ENCODE measurements at places on chromosomes 6 and 20.

- no peak for DNase-seq
These were observed 1.6 kb downstream of the PRDM13 start for GRCh38 chr6:99608059-99608885.

GRCh38 chr20:36792422-36792821 lies 18.9 kb upstream of the DSN1 start:
- DNase-seq, result peak; percentile 92

GRCh38 chr6:148379966-148380713 lies 37.5 kb downstream of the SASH1 start:
- DNase-seq, result peak; percentile 33

DNA sequence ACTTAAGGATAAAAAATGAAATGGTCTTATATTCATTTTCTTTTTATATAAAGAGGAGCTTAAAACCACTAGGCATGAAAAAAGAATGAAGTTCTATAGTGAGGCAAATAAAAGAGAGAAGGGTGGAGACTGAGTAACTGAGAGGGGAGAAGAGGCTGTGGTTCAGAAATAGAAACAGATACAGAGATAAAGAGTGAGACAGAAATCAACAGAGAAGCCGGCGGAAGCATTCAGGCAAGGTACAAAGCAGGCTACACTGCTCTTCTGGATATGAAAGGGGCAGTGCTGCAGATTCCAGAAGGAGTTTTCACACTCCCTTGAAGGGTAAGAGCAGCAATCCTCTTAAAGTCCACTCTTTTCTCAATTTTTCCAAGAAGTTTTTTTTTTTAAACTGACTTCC lies 29.9 kb downstream of the NFATC2 start:
- DNase-seq, result no peak

DNA sequence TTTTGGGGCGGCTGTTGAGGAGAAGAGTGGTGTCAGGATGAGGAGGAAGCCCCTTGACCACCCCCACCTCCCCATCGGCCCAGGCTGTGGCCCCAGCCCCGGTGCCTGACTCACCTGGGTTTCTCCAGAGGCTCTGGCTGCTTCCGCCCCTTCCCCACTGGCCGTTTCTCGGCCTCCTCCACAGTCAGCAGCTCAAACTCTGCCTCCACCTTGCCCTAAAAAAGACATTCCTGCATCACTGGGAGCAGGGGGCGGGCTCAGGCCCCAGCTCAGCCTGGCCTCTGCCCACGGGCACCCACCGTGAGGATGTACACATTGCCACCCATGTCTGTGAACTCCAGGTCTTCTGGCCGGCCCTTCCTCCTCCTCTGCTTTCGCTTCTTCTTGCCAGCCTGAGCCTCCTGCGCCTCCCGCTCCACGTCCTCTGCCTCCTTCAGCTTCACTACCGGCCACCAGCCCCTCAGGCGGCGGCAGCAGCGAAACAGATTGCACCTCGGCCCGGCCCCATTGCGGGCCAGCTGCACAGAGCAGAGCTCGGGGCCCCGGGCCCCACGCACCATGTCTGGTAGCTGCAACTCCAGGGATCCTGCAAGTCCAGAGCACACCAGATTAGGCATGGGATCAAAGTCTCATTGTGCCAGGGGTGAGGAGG lies 17.3 kb downstream of the ERGIC3 start:
- no peak for DNase-seq

- no peak for DNase-seq
These were observed 1080.7 kb upstream of the MAP3K7 start for GRCh38 chr6:91667596-91667995.

DNA sequence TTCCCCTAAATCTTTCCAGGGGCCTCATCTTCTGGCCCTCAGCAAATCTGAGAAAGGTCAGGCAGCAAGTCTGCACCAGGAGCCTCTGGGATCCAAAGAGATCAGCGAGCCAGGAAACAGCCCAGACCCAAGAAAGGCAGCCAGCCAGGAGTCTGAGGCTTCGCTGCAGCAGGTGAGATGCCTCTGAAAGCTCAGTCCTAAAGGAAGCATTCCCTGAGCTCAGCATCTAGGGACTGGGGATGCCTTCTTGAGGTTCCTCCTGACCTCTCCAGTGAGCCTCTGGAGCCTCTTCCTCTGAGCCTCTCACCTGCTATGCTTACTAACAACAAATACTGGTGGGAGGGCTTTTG lies 118.8 kb upstream of the MAFB start:
- no peak for DNase-seq

DNA sequence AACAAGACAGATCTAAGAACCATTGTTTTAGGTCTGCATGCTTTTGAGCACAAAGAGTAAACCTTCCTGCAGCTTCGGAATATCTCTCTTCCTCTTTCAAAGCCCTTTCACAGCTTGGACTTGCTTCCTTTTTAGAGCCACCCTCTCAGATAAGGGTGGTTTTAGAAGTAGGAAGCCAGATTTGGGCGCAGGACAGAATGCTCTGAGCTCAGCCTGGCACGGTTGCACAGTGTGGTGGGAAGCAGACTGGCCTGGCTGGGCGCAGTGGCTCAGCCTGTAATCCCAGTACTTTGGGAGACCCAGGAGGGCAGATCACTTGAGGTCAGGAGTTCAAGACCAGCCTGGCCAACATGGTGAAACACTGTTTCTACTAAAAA lies 35.6 kb upstream of the PNRC1 start:
- DNase-seq, result no peak

- no peak for DNase-seq
These were observed 5.2 kb upstream of the NRSN2 start for GRCh38 chr20:341682-342081.

DNA sequence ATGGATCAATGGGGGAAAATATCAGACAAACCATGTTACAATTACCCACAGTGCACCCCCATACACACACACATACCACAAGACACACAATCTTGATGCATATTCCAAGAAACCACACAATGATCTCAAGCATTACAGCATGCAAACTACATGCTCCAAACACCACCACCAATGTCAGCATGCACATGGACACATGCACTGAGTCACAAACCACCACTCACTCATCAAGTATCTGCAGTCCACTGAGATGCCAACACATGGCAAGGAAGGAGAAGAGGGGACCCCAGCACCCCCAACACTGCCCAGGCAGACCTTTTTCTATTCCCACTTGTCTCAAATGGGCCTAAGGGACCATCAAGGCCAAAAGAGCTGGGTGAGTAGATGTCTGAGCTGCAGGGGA lies 91.6 kb downstream of the PREX1 start:
- DNase-seq, result no peak

GRCh38 chr6:133083248-133083967 lies 157.7 kb upstream of the EYA4 start:
- no peak for DNase-seq

- no peak for DNase-seq
These were observed 187.8 kb upstream of the PHACTR1 start for GRCh38 chr6:12528581-12529363.

DNA sequence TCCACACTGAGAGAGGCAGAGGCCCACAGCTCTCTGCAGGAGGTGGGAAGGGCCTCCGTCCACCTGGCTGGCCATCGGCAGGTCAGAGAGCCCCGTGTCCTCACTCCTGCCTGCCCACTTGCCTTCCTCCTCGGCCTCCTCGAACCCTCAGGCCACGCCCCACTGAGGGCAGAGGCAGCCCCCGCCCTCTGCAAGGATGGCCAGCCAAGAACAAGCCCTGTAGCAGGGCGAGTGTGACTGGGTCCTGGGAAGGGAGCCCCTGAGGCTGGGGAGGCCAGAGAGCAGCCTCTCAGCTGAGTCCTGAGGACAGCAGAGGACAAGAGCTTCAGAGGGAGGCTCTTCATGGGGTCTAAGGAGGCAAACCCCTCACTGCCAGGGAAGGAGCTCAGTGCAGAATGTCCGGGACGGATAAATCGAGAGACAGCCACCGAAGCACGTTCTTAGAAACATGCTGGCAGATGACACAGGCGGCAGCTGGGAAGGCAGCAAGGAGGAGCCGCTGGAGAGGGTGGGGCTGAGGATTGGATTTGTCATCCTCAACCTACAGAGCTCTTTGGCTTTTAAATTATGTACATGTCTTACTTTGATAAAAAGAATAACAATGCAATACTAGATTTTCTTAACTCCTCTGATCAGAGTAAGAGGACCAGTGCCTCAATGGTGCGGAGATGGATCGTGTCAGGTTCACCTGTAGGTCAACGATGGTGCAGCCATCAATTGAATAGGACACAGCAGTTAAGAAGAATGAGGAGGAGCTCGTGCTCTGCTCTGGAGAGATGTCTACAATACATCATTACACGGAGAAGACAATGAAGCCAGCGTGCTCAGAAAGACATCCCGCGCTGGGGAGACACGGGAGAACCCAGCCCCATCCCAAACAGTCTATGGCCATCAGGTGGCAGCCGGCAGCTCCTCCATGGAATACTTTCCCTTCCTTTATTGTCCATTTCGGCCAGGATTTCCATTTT lies 53.0 kb downstream of the GNAS-AS1 start:
- no peak for DNase-seq

GRCh38 chr6:158654960-158655489 lies 5.2 kb downstream of the SYTL3 start:
- DNase-seq, result no peak

DNA sequence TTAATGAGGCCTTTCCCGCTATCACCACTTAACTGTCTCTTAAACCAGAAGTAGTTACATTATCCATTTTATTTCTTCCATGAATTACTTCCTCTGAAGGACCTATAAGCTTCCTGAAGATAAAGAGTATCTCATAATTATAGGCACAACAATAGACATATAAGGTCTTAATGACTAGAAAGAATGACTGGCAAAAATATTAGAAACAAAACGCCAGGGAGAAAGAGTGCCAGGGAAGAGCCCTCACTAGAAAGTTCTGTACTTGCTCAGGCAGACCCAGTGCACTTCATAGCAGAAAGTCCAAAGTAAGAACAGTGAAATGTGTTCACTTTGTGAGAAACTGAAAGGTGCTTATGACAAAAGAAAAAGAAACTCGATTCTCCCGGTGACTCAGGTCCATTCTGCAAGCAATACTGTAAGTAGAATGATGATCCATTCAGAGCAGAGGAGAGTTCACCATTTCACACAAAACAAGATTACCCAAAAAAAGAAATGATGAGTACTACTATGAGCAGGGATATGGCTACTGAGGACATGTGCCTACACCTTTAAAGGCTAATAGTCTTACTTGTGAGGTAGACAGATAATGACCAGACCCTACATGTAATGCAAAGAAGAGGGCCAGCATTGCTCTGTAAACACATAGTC lies 5.5 kb downstream of the ZNF334 start:
- DNase-seq, result no peak

DNA sequence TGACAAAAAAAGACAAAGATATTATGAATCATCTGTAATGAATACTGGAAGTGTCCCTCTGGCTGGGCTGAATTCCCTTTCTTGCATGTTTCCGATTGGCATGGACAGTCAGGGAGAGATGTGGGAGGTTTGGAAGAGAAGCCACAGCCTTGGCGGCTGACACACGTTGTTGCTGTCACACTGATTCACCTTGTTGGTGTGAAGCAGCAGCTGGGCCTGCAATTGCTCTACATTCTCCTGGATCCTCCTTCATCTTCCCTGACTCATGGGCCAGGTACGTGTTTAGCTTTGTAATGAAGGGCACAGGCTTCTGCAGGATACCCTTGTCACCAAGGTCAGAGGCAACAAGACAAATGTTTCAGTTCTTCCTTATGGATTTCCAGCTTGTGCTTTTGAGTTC lies 13.4 kb upstream of the SMIM8 start:
- no peak for DNase-seq

- no peak for DNase-seq
These were observed 768.4 kb upstream of the DEFB115 start for GRCh38 chr20:30488941-30489613.

GRCh38 chr6:33854572-33855030 lies 50.8 kb upstream of the MLN start:
- no peak for DNase-seq

DNA sequence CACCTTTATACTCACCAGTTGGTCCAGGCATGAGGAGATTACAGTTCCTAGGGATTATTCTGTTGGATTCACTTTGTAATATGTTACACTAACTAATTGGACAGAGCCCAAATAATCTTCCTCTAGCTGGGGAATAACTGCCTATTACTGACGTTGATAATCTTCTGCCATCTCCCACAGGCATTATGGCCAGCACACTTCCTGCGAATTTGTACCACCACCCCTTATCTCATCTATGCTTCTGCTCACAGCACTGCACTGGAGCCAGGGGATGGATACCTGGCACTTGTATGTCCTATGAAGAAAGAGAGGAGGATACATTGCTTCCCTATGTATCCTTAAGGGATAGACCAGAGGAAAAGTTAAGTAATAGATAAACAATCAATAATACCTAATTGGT lies 494.8 kb upstream of the MAN1A1 start:
- no peak for DNase-seq

GRCh38 chr20:57779401-57780003 lies 69.7 kb upstream of the PMEPA1 start:
- no peak for DNase-seq

GRCh38 chr6:145247692-145248419 lies 487.5 kb downstream of the EPM2A start:
- DNase-seq, result peak; percentile 88

DNA sequence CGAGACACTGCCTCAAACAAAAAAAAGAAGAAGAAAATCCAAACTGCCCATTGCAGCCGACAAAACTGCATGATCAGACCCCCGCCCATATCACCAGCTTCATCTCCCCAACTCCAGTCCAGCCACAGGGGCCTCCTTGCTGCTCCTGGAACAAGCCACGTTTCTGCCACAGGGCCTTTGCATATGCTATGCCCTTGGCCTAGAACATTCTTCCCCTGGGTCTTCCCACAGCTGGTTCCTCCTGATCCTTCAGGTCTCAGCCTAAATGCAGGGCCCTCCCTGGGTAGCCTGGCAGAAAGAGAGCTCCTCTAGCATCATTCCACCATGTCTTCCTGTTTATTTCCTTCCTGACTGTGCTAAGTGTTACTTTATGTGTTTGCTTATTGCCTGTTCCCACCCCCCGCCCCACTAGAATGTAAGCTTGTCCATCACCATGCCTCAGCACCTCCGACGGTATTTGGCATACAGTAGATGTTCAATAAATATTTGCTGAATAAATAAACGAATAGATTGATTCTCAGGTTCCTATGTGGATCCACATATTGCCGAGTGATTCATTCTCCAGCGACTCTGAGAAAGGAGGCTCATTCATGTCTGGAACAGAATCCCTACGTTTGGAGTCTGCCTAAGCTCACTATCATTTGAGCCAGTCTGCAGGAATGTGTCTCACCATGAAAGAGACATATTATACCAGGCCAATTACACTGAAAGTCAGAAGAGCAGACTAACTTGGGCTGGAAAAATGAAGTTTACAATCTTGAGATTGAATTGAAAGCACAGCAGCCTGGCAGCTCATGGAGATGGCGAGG lies 56.1 kb downstream of the NFATC2 start:
- no peak for DNase-seq

DNA sequence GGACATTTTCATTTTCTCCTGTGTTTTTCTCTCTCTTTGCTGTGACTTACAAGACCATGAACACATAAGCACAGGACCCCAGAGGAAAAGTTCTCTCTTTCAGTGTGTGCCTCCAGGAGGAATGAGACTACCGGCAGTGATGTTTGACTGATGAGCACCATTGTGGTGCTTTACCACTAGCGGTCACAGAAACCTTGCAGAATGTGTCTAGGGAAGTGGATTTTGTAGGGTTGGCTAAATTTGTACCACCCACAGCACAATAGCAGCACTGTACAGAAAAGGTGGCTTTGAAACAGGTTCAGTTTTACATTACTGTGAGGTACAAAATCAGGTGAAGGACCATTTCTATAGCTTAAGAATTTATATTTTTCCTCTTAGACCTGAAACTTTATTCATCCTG lies 301.9 kb upstream of the SUPT3H start:
- DNase-seq, result no peak

Data from retinal pigment epithelial cell (primary cell).